ENCODE measurements at places on chromosomes 4 and X.

- DNase-seq = no peak
These were observed 10.6 kb downstream of the SLC38A5 start for GRCh38 chrX:48459483-48459882.

DNA sequence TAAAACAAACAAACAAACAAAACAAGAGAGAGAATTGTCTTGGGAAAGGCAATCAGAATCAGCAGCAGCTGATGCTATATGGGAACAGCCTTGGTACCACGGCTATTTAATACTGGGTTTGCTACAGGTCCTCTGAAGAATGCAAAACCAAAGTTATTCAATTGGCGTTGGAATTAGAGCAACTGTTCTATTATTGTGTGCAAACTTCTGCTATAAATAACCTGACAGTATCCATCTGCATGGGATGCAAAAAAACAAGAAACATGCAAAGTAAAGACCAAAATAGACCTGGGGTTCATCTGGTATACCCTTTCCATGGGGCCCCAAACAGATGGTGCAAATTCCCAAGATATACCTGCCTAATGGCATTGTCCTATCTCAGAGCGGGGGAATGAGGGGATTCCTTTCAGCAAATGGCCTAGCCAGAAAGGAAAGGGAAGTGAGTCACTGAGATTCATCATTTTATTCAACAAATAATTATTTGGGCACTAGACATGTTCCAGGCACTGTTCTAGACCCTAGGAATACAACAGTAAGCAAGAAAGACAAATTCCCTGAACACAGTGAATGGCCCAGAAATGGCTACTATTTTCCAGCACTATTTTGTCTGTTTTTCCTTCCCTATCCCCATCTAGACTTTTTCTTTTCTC, 268.9 kb downstream of the FBXW7 start:
- no peak for DNase-seq

GRCh38 chr4:59537246-59537886, 1662.8 kb upstream of the ADGRL3 start:
- no peak for DNase-seq

GRCh38 chrX:45756557-45756956, 555.9 kb upstream of the DIPK2B start:
- no peak for DNase-seq

GRCh38 chr4:82842593-82842992, 44.0 kb upstream of the SCD5 start:
- DNase-seq = no peak

GRCh38 chr4:118991686-118992085, 103.0 kb downstream of the SYNPO2 start:
- DNase-seq = no peak

DNA sequence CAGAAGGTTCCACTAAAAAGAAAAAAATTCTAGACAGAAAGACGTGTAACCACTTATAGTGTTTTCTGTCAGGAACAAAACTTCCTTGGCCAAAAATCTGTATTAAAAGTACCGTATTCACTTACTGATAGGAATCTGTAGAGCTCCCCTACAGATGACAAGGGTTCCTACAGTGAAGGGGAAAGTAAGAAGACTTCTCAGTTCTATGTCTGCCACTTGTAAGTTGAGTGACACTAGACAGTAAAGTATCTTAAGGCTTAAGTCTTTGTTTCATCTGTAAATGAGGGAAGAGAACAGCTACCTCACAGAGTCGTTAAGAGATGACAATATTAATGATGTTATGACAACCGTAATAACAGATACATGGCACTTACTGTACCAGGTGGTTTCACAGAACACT, 3.3 kb downstream of the COQ2 start:
- no peak for DNase-seq

DNA sequence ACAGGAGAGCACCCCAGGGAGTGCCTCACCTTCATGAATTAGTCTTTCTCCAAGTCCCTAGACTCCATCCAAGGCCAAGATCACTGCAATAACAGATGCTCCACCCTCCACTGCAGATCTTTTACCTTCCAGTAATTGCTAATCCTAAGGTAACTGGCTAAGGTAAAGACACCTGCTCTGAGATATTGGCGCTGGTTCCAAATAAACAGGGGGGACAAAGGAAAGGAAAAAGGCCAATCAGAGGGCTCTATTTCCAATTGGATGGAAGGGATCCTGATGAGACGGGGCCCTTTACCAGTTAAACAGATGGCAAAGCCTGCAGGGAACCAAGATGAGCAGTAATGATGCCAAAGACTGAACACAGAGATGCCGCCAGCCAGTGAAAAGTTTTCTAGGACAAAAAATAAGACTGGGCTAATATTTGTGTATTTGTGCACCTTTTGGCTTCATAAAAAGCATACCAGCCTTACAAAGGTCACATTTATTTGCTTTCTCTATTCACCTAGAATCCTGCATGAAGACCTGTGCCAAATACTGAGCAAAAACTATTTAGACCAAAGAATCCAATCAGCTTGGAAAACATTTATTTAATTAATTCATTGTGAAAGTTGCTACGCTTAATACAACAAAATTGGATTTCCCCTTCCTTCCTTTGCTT, 148.5 kb downstream of the PPP3CA start:
- no peak for DNase-seq
